ENCODE measurements at places on chromosomes 2 and 18. TPM values are rescaled to one million over a fixed set of nuclear protein-coding genes. Genes with fewer than 3 reads are reported as not detected.

Gene ATP8B1
- 41.5 TPM for total RNA-seq

GRCh38 chr2:37831081-37831780, 93.9 kb upstream of the RMDN2 start:
- H3K27me3 ChIP-seq, result no peaks in the 10 kb centered on the region
- no peak for DNase-seq
- no peaks in the 10 kb centered on the region for H3K4me1 ChIP-seq
- no peaks in the 10 kb centered on the region for H3K36me3 ChIP-seq

DNA sequence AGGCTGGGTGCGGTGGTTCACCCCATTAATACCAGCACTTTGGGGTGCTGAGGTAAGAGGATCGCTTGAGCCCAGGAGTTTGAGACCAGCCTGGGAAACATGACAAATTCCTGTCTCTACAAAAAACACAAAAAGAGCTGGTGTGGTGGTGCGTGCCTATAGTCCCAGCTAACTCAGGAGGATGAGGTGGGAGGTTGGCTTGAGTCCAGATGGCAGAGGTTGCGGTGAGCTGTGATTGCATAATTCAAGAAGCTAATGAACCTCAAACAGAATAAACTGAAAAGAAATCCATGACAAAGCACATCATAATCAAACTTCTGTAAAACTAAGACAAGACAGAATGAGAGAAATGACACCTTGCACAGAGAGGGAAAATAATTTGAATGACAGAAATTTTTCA, 54.8 kb downstream of the SEMA4F start:
- no peak overlapping the region for H3K27ac ChIP-seq
- no peak for DNase-seq
- H3K4me3 ChIP-seq, result no peak overlapping the region
- H3K36me3 ChIP-seq, result no peaks in the 10 kb centered on the region
- no peaks in the 10 kb centered on the region for H3K4me1 ChIP-seq

- no peak overlapping the region for H3K27ac ChIP-seq
- H3K36me3 ChIP-seq, result no peaks in the 10 kb centered on the region
- H3K4me1 ChIP-seq, result peaks cover 8% of the 10 kb centered on the region
- no peak overlapping the region for H3K4me3 ChIP-seq
- DNase-seq, result no peak
These were observed 173.7 kb downstream of the ASXL3 start for GRCh38 chr18:33751613-33752221.

DNA sequence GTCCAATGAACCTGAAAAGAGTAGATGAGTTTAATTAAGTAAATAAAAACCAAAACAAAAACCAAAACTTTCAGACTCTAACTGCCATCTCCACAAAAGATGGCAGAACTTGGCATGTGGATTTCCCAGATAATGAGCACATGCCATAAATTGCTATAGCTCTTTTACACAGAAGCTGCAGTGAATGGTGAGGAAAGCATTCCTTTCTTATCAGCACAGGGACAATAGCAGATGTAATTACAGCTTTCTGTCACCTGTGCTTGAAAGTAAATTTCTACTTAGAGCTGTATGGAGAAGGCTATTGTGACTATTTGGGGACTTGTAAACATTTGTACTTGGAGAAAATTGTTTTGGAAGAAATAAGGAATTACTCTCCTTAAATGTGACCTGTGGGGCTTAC, 378.4 kb downstream of the RPRM start:
- H3K27ac ChIP-seq, result no peak overlapping the region
- H3K27me3 ChIP-seq, result no peaks in the 10 kb centered on the region
- DNase-seq, result no peak
- H3K4me3 ChIP-seq, result no peak overlapping the region

- no peaks in the 10 kb centered on the region for H3K4me1 ChIP-seq
- no peak overlapping the region for H3K4me3 ChIP-seq
- H3K27me3 ChIP-seq, result no peaks in the 10 kb centered on the region
These were observed 215.2 kb downstream of the RAD51AP2 start for GRCh38 chr2:17303054-17303453.

DNA sequence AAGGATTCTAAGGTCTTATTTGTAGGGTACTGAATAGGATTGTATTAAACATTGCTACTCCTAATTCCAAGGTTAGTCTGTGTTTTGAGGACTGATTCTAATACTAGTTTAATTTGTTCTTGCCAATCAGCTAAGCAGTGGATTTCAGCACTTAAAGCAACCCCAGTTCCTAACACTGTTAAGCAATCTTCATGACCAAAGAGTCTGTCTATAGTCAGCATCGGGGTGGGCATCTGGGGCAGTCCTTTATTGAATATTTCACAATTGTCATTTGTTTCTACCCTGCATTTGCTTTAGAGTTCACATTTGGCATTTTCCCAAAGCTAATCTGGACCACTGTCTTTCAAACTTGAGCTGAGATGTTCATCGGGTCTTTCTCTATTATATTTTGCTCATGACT, 248.0 kb upstream of the TANK start:
- no peak for DNase-seq
- peaks cover 24% of the 10 kb centered on the region for H3K4me1 ChIP-seq
- no peak overlapping the region for H3K27ac ChIP-seq
- no peaks in the 10 kb centered on the region for H3K36me3 ChIP-seq
- H3K4me3 ChIP-seq, result no peak overlapping the region

DNA sequence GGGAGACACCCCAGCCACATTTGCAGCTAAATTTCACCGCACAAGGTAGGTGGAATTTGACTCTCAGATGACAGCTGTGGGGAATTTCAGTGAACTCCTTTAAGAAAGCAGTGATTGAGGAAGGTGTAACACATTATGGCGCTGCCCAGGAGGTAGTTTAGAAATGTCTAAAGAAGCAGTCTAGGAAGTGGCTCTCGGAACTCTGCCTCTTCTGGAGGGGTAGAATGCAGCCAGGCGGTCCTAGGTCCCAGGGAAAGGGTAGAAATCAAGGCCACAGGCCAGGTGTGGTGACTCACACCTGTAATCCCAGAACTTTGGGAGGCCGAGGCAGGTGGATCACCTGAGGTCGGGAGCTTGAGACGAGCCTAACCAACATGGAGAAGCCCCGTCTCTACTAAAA, 179.0 kb upstream of the HAAO start:
- peak overlapping the region; percentile 62 for H3K27ac ChIP-seq
- H3K27me3 ChIP-seq, result no peaks in the 10 kb centered on the region

- no peak overlapping the region for H3K27ac ChIP-seq
- no peak for DNase-seq
- no peak overlapping the region for H3K4me3 ChIP-seq
- no peaks in the 10 kb centered on the region for H3K27me3 ChIP-seq
These were observed 103.7 kb downstream of the EPB41L3 start for GRCh38 chr18:5439986-5440696.

DNA sequence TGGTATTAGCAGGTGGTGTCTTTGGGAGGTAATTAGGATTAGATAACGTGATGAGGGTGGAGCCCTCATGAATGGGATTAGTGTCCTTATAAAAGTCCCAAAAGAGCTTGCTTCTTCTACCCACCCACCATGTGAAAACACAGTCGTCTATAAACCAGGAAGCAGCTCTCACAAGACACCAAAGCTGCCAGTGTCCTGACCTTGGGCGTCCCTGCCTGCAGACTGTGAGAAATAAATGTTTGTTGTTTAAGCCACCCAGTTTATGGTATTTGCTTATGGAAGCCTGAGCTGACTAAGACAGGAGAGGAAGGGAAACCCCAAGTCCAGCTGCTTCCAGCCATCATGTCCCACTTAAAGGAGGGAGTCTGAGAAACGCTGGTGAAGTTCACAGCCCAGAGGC, 13.6 kb downstream of the ADI1 start:
- H3K36me3 ChIP-seq, result peaks cover 20% of the 10 kb centered on the region
- H3K4me3 ChIP-seq, result no peak overlapping the region
- no peaks in the 10 kb centered on the region for H3K27me3 ChIP-seq
- peaks cover 6% of the 10 kb centered on the region for H3K4me1 ChIP-seq
- no peak overlapping the region for H3K27ac ChIP-seq

All from vagina (tissue), 2 donors.